ENCODE measurements at places on chromosomes 3 and 15.

DNA sequence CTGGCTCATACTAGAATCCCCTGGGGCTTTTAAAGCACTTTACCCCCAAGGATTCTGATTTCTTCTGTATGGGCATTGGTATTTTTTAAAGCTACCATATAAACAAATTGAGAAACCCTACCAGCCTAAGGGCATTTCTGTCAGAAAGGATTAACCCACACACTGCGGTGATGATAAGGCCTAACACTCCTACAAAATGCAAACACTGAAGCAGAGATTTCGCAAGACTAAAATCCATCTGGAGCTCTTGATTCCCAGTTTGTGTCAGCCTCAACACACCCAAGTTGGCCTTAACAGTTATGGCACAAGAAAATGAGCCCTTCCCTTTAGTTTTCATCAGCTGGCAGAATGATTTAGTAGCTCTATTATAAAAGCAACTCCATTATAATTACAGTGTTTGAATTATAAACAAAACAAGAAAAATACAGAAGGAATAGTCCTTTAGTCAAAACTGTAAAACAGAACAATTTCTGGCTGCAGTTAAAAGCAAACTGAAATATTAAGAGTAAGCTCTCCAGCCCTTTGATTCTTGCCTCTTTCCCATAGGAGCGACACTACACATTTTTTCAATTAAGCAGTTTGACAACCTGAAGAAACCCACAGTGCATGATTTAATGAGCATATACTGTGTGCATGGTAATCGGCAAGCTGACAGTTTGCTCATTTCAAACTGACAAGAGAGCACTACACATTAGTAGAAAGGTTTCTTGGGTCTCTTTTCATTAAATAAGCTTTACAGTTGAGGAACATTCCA is 441.2 kb downstream of the FHIT start:
- DNase-seq = peak; percentile 92

DNA sequence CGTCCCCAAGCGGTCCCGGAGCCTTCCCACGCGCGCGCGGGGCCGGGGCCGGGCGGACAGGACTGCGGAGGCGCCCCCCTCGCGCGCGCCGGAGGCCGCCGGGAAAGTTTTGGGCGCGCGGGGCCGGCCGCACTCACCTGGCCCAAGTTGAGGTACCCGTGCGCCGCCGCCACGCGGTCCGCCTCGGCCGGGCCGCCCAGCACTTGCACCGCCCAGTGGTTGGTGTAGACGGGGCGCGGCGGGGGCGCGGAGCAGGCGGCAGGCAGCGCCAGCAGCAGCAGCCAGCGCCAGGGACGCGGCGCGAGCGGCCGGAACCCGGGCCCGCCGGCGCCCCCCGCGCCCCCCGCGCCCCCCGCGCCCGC is 289 bp downstream of the PCSK6 start:
- peak; percentile 67 for DNase-seq

DNA sequence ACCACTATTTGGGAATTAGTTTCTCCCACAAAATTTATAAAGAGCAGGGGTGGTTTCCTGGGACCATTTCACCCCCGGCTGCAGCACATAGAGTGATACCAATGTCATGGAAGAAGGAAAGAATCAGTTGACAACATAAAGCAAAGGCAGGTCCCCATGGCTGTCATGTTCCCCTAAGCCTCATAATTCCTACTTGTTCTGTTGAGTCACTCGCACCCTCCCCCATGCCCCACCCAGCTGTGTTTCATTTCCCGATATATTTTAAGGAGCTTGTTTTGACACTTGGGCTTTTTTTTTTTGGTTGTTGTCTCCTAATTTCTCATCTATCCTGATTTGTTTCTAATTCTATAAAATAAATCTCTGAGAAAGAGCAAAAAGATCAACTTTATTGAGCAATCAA is 24.9 kb downstream of the ERC2 start:
- no peak for DNase-seq

GRCh38 chr3:153285194-153285641 is 123.2 kb downstream of the RAP2B start:
- DNase-seq = peak; percentile 57

GRCh38 chr3:107806536-107806935 is 283.8 kb downstream of the BBX start:
- no peak for DNase-seq

DNA sequence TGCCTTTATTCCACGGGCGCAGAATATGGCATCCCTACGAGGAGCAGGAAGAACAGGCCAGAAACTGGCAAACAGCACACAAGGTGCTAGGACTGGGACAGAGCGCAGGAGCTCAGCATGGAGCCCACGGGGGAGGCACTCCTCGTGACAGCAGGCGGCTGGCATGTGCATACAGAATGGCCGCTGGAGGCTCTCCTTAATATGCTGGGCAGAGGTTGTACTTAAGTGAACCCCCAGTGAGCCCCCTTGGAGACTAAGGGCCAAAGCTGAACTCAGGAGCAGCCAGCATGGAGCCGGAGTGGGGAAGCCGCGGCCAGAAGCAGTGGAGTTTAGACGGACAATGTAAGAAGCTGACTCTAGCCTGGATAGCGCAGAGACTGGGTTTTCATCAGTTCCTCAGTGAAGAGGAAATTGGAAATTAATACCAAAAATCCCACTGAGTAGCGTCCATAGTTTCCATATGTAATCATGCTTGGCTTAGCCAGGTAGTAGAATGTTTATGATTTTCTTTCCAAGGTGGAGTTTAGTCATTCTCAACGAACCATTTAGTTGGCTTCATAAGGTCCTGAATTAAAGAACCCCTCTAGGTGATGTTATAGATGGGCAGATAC is 69.4 kb downstream of the EPHB3 start:
- no peak for DNase-seq

- peak; percentile 99 for DNase-seq
Observed at GRCh38 chr3:41102053-41102556, 97.2 kb upstream of the CTNNB1 start.

GRCh38 chr3:177567833-177568232 is 370.6 kb upstream of the TBL1XR1 start:
- DNase-seq = peak; percentile 50

- peak; percentile 29 for DNase-seq
Observed at GRCh38 chr3:181694805-181695660, 16.7 kb upstream of the SOX2 start.

DNA sequence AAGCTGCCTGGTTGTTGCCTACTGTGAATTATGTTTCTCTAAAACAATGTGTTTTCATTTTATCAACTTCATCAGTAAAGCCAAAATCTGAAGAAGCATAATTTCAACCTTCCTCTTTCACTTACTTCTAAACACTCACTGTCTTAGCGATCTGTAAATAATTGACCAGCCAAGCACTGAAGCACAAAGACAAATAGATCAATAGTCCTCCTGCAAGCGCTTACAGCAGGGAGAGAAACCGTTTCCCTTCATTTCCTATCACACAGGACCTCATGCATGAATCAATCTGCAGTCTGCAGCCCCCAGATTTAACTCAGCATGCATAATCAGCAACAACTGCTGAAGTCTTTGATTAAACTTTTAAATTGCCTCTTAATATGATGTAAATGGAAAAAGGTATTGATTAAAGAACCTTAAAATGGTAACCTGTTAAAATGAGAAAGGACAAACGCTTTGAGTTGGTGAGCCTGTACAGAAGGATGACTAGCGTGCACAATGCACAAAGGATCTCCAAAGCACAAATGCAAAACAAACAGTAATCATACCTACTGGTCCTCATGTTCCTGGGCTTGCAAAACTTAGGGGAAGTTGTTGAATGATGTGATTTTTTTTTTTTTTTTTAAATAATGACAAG is 370.2 kb upstream of the ZNF385D start:
- DNase-seq = no peak

GRCh38 chr15:77527164-77527778 is 105.4 kb downstream of the LINGO1 start:
- peak; percentile 24 for DNase-seq

GRCh38 chr15:86741917-86742316 is 662.2 kb downstream of the AGBL1 start:
- no peak for DNase-seq

GRCh38 chr3:72244396-72244795 is 459.4 kb upstream of the PROK2 start:
- DNase-seq = no peak

DNA sequence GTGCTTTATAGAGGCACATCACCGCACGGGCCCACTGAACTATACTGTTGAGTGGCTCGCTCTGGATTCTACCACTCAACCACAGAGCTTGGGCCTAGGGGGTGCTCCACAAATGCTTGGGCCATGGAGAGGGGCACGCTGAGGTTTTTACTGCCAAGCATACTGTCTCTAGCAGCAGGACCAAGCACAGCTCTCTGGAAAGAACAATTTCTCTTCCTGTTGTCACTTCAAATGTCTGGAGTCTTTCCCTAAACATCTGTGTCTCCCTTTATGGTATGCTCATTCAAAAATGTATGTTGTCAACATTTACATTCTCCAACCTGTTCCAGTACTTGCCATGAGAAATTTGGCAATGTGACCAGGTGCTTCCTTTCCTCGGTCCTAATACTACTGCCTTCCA is 114.7 kb upstream of the TPM1 start:
- no peak for DNase-seq

DNA sequence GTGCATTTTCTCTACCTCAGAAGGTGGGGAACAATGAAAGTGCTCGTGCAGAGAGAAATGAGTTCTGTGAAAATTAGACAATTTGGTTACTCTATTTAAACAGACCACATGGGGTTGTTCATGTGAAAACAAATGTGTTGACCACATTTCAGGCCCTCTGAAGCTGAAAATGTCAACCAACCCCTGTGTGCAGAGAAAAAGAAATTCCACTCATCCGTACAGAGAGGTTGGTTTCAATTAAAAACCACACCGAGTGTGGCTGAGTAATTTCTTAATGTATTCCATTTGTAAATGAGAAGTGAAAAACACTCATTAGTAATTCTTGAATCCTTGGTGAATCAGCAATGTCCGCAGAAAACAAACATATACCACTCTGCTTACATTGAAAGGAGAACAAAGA is 46.9 kb upstream of the SLC7A14 start:
- peak; percentile 71 for DNase-seq

DNA sequence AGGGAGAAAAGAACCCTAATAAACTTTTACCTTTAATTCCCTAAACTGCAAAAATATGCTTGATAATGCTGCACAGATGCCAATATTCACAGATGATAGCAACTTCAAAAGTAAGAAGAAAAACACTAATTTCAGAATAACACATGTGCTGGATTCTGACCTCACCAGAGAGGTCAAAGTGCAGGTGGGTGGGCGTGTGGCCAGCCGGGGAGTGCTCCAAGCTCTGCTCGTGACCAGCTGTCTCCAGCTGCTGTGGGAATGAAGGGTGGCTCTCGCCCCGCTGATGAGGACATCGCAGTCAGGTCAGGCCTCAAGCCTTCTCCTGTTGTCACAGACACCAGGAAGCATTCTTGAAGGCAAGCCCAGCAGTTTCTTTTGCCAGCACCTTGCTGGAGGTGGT is 57.1 kb downstream of the ADAMTS17 start:
- no peak for DNase-seq

DNA sequence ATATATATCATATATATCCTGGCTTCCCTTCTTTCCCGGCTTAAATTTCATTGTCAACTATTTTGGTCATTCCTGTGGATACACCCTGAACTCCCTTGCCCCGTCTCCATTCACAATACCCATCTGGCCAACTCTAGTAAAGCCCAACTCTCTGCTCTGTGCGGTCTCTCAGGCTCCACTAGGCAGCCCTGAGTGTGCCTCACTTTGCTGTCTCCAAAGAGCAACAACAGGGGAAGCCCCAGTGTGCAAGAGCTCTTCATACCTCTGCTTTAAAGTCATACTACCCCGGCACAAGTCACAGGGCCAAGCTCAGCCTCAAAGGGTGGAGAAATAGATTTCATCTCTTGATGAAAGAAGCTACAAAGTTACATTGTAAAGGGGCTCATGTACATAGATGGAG is 18.9 kb upstream of the FEM1B start:
- peak; percentile 57 for DNase-seq

DNA sequence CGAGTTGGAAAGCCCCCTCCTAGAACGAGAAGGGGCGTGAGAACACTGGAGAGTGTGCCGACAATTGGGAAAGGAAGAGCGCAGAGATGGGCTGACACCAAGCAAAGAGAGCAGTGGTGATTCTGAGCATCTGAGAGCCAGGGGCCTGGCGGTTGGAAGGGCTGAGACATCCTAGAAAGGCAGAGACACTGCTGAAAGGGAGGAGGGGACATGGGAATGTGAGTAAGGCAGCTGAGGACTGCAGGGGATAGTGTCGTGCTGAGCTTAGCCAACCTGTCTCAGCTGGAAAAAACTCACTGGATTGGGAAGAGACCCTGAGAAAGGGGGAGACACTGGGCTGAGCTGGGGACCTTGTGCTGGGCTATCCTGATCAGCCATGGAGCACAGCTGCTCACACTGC is 58.1 kb upstream of the SLC6A6 start:
- DNase-seq = no peak

- DNase-seq = no peak
Observed at GRCh38 chr3:21795152-21795837, 44.3 kb upstream of the ZNF385D start.
